ENCODE measurements at places on chromosomes 2 and 18. TPM values are rescaled to one million over a fixed set of nuclear protein-coding genes. Genes with fewer than 3 reads are reported as not detected.

MBD1 gene
- 58.9 TPM for total RNA-seq

CD302 gene
- 5.0 TPM for total RNA-seq

CNGA3 gene
- total RNA-seq, result not detected

MEP1B gene
- not detected for total RNA-seq

C2orf66 gene
- not detected for total RNA-seq

HJURP gene
- total RNA-seq, result 39.4 TPM

SLC40A1 gene
- 1.7 TPM for total RNA-seq

COLEC11 gene
- total RNA-seq, result 0.50 TPM

CFAP221 gene
- total RNA-seq, result not detected

ATP8B1 gene
- total RNA-seq, result 18.1 TPM

AQP4 gene
- not detected for total RNA-seq

HOXD13 gene
- total RNA-seq, result not detected

TYW5 gene
- 3.7 TPM for total RNA-seq

SCYGR5 gene
- total RNA-seq, result not detected

CROCC2 gene
- not detected for total RNA-seq

GAL3ST2 gene
- total RNA-seq, result not detected

MDH1B gene
- total RNA-seq, result 0.34 TPM

SPATA3 gene
- not detected for total RNA-seq

FBXO36 gene
- 4.2 TPM for total RNA-seq

RAB17 gene
- total RNA-seq, result under 0.01 TPM

GPATCH11 gene
- 4.8 TPM for total RNA-seq

SLC35F5 gene
- total RNA-seq, result 30.1 TPM

STARD6 gene
- 0.15 TPM for total RNA-seq

TNFAIP6 gene
- total RNA-seq, result 7.4 TPM

LOXHD1 gene
- total RNA-seq, result not detected

HOXD10 gene
- not detected for total RNA-seq

All from bronchus fibroblast of lung (primary cell).